Transverse colon (tissue), 4 donors: ENCODE measurements at places on chromosomes 16 and 17.

- DNase-seq, result no peak
Observed at GRCh38 chr17:68906638-68907037, 48.6 kb downstream of the ABCA8 start.

GRCh38 chr17:75153780-75154194 is 525 bp downstream of the JPT1 start:
- DNase-seq, result peak; percentile 32

DNA sequence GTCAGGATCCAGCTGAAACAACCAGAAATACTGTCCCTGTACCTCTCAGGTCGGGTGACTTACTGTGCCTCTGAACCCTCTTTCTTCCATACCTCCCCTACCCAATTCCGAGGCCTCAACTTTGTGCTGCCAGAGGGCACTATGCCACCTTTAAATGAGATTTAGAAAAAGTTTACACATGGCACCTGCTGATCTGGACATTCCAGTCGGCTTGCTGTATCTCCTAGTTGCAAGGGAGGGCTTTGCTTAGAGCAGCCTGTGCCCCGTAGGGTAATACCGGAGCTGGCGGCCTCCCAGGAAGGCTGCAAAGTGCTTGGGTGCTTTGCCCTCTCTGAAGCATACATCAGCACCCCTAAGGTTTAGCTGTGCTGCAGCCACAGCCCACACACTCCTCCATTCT is 306.0 kb upstream of the RBFOX1 start:
- no peak for DNase-seq

GRCh38 chr17:17435323-17435722 is 41.5 kb upstream of the MED9 start:
- DNase-seq, result no peak
